CD4-positive, alpha-beta memory T cell (primary cell): ENCODE measurements at places on chromosomes 7 and 10.

DNA sequence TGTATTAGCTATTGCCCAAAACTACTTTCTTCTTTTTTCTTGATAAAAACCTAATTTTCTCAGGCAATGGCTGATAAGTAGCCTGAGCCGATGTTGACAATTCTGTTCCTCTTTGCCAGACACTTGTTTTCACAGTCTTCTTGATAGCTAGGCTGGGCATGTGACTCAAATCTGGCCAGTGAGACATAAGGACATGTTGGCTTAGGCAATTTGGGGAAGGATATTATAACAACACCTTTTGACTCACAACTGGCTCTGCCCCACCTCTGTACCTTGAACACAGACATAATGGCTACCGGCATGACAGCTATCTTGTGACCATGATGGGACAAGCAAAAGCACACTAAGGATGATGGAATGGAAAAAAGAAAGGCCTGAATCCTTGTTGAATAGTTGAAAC lies 72.9 kb upstream of the GPR22 start:
- no peak for DNase-seq

- DNase-seq: no peak
These were observed 680.2 kb downstream of the SUGCT start for GRCh38 chr7:40815022-40815421.

GRCh38 chr10:49781247-49781646 lies 19.1 kb upstream of the OGDHL start:
- DNase-seq: no peak

DNA sequence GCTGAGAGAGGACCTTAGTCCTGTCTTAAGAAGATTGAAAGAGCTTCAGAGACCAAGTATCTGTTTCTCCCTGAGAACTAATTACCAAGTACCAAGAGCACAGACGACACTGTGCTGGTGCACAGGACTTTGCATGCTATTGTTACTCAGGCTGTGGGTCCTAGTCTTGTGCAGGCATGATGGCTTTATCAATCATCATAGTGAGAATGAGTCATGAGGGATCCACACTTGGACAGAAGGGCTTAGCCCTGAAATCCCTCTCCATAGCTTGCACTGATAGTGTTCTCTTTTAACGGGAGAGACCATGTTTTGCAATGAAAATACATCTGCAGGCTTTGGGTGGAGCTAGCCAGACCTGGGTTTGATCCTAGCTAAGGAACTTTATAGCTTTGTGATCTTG lies 93.3 kb downstream of the SORCS3 start:
- DNase-seq: no peak

DNA sequence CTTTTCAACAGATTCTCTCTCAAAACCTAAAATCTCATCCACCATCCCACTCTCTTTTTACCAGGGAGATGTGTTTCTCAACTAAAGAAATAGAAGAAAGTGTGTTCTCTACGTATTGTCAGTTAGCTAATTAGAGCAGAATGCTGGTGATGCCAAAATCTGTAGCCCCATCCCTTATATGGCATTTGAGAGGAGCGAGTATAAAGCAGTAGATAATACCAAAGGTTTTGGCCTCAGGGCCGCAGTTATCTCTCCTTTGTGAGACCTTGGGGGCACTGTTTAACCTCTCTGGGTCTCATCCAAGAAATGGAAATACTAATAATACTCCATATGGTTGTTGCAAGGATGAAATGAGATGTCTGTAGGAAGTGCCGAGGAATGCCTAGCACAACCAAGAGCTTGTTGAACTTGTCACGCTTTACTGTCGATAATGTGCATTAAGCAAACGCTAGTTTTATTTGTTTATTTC lies 456 bp upstream of the DLD start:
- no peak for DNase-seq

DNA sequence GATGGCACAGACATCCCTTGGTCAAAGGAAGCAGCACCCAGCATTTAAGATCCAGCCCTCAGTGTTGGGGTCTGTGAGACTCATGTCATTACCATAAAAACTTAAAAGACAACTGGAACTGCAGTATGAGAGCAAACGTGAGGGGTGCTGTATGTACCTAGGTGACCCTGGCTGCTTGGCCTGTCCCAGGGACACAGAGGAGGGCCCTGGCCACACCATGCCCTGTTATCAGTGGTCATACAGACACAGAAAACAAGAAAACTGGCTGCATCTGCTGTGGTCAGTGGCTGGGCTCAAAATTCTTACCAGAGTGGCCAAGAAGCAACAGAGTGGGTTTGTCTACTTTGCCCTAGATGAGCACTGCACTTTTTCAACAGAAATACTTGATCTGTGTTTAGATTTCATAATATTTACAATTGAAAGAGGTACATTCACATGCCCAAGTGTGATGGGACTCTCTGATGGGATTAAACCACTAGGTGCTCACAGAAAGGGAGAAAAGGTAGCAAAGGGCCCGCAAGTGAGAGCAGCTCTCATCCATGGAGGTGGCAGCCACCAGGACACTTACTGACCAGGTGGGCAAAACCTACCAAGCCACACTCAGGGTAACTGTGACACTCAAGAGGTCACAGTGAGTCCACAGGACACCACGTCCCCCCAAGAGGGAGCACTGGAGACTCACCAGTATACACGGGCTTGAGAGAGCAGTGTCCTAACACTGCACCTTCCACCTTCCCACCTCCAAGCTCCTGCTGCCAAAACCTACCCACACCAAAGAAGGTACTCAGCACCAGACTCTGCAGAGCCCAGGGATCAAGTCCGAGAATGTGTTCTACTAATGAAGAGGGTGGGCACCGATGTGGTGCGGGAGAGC lies 68.1 kb upstream of the CAMK2B start:
- DNase-seq: no peak

DNA sequence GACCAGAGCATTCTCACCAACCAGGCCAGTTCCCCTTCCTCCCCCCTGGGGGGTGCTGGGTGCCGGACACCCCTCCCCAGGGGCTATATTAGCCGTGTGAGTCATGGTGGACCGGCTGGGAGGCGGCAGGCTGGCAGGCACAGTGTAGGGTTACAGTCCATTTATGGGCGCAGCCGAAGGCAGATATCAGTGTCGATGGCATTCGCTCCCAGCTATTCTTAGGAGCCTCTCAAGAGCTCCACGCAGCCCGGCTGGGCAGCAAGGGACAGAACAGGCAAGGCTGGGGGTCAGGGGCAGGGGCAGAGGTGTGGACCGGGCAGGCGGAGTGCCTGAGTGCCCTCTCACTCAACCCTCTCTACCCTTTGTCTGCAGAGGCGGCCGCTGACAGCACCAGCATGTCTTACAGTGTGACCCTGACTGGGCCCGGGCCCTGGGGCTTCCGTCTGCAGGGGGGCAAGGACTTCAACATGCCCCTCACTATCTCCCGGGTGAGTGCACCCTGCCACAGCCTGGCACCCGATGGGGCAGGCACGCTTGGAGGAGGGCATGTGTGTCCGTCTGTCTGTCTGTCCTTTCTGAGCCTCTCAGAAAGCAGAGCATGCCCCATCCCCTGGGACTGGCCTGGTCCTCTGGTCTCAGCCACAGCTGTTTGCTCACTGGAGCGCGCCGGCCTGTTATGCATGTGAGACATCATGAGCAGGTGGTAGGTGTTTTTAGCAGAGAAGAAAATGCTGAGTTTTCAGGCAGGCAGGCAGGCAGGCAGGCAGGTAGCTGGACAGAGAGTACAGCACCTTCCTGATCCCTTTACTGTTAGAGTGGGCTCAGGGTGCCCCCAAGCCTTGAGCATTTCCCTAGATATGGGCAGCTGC lies at the start of gene LDB3:
TSS of gene LDB3 (plus strand) at position 215 of the 869 bp plus-strand sequence. CDS start at position 396, 181 bp downstream.
- DNase-seq: no peak

- no peak for DNase-seq
These were observed 166.4 kb upstream of the COBL start for GRCh38 chr7:51482976-51483375.

- DNase-seq: peak; percentile 10
These were observed 74.8 kb upstream of the CDK1 start for GRCh38 chr10:60703266-60704041.

- no peak for DNase-seq
These were observed 271.3 kb upstream of the CNTNAP2 start for GRCh38 chr7:145845345-145845744.

DNA sequence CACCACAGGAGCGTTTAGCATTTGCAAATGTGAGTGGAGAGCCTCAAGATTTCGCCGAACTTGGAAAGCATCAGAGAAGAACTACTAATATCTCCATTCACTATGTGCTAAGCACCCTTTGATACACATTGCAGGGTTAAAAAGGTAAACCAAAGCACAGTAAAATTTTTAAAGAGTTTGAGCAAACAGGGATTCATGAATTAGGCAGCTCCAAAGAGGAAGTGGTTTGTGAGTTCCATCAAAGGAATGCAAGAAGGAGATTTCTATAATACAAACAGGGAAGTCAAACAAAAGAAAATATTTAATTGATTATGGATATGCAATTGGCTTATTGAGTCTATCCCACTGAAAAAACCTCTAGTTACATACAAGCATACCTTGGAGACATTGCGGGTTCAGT lies 81.1 kb upstream of the TMEM72 start:
- no peak for DNase-seq

GRCh38 chr7:129465080-129465479 lies 30.8 kb downstream of the STRIP2 start:
- no peak for DNase-seq

DNA sequence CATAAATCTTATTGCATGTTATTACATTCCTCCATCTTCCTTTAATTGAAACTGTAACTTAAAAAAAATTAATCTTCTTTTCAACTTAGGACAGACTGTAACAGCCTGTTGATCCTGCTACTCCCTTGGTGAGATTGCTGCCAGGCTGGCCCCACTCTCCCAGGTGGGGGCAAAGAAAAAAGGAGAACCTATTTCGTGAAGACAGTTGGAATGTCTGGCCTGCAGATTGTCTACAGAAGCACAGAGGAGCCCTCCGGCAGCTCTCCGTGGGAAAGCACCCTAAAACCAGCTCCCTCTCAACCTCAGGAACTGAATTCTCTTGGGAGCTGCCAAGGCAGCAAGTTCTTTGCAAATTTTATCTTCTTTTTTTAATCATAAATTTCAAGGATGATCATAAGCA lies 32.8 kb downstream of the GRB10 start:
- no peak for DNase-seq

GRCh38 chr10:19815731-19816410 lies 361 bp upstream of the PLXDC2 start:
- DNase-seq: no peak

GRCh38 chr7:76300166-76300731 lies 2.2 kb upstream of the HSPB1 start:
- DNase-seq: no peak

DNA sequence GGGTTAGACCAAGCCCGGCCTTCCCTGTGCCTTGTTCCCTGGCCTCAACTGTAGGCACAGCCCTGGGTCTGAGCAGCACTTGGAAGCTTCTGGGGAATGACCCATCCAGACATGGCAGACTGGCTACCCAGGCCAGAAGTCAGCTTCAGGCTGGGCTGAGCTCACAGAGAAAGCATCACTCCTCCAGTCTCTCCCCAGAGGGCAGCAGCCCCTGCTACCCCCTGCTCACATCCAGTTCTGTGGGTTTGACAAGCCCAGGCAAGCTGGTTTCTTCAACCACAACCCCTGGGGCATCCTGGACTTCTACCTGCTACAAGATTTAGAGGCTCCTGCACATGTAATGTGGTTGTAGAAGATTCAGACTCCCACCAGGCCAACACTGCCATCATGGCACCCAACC lies 9.0 kb downstream of the C10orf71 start:
- DNase-seq: no peak

DNA sequence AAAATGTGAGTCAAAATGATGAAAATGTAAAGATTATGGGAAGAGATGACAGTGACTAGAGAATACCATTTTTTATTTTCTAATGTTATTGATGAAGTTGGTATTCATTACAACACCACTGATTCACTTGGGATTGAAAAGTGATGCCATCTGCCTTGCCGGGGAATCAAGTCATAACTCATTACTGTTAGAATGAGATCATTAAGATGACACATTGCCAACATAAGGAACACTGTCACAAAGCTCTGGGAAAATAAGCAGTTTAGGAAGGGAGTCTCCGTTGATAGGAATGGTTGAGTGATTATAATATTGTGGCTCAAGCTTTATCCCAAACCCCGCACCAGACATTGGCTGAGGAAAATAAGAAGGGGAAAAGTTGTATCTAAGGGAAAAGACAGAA lies 121.5 kb upstream of the PLPP4 start:
- DNase-seq: no peak

DNA sequence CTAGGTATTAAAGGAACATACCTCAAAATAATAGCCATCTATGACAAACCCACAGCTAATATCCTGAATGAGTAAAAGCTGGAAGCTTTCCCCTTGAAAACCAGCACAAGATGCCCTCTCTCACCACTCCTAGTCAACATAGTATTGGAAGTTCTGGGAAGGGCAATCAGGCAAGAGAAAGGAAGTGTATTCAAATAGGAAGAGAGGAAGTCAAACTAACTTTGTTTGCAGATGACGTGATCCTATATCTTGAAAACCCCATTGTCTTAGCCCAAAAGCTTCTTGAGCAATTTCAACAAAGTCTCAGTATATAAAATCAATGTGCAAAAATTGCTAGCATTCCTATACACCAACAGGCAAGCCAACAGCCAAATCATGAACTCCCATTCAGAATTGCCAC lies 131.3 kb downstream of the FANK1 start:
- DNase-seq: no peak

DNA sequence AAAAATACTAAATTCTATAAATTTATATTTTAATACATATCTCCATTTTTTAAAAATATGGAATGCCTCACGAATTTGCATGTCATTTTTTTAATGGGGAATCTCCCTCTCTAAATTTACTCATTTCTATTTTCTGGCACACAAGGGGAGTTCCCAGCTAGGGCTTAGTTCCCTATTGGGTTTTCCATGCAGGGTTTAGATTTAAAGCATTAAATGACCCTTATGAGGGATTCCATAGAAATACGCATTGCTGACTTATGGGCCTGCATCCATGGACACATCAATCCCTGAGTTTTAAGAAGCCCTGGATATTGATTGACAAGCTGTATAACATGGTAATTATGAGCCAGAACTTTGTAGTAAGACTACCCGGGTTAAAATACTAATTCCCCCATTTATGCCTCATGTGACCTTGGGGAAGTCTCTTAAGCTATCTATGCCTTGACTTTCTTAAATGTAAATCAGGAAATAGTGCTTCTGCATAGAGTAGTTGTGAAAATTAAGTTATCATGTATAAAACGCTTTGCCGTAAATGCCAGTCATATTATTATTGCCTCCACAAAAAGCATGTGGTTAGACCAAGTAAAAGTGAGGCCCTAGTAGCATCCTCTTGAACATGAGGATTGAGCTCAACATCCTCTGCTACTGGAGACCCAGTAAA lies 78.8 kb upstream of the ANKRD1 start:
- DNase-seq: no peak
